Activated CD4-positive, alpha-beta T cell treated with anti-CD3 and anti-CD28 coated beads, Interleukin-2, amount 10 ng/mL, durations not matched to agents 7 days and 5 days (primary cell): ENCODE measurements at places on chromosomes 16 and 17.

DNA sequence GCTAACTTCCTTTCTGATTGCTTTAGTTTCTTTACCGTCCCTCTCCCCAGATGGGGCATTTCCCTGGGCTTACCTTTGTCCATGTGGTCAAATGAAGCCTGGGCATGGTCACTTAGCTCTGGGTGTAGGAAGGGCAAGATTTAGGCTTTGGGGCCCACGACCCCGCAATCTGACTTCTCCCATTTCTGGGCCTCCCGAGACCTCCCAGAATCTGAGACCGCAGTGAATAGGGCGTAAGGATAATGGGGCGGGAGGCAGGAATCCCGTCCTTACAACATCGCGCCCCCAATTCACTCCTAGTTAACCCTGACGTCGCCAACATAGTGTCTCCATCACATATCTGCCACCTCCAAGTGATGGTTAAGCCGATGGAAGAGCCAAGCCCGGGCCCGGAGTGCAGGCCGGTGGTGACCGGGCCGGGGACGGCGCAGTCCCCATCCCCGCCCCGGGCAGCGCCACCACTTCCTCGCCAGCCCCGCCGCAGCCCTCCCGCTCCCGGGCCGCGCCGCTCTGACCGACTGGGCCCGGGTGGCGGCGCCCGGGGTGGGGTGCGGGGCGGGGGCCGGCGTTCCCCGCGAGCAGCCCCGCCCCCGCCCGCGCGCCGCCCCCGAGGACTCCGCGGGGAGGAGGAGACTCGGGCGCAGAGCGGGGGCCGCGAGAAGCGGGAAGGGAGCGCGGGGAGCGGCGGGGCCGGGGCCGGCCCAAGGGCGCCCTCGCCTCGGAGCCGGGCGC is at the start of gene RHBDL3:
TSS of gene RHBDL3 (plus strand) at position 641 of the 732 bp plus-strand sequence. CDS start 358 bp downstream, outside the sequence.
- DNase-seq: no peak

DNA sequence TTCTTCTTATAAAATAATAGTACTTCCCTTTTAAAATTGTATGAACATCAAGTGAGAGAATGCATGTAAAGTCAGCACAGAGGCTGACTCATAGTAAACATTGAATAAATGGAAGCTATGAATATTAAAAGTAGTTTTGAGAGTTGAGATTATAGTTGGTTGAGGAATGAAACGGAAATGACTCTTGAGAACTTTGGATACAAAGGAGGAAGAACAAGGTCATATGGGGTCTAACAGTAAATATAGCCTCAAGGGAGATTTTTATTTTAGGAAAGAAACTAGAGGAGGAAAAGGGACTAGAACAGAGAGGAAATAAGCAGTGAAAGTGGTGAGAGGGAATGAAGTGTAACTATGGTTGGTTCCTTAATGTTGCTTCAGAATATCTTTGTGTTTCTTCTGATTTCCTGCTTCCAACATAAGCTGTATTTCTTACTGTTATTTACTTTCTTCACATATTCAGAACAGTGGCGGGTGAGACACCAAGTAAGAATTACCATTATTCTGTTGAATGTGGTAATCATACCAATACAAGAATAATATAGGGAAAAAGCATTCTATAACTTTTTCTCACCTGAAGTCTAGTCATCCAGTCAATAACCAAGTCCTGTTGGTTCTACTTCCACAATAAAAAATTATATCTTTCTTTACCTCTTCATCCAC is 165.1 kb downstream of the CHD9 start:
- DNase-seq: no peak

DNA sequence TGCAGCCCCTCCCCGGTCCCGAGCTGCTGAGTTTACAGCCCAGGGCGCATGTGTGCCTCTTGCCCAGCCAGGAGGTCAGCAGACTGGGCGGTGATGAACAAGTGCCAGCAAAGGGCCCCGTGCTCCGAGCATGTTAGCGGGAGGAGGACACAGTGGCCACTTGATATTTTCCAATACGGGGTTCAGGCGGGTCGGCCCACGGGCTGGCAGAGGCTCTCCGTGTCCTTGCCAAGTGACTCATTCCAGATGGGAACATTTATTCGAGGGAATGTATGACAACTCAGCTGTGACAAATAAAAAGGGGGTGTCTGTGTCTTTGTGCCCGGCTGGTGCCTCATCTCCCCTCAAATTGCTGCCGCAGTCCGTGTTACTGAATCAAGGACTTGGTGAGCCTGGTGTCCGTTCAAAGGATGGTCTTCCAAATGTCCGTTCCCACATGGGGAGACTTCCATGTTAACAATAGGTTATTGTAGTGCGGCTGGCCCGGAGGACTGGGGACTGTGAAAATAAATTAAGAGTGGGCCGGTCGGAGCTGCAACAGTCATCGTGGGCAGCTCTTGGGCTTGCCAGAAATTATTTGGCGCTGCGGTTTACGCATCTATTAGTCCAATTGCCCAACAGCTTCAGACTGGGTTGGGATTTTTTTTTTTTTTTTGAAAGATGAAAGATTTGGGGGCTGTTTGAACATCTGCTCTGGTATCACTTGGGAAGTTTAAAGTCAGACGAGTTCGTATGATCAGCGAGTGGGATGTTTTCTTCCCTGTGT is 174.0 kb upstream of the CIBAR2 start:
- DNase-seq: no peak

GRCh38 chr17:61248399-61248798 is 151.2 kb upstream of the TBX2 start:
- no peak for DNase-seq

- DNase-seq: no peak
These were observed 118.4 kb upstream of the HSBP1 start for GRCh38 chr16:83689385-83689831.

DNA sequence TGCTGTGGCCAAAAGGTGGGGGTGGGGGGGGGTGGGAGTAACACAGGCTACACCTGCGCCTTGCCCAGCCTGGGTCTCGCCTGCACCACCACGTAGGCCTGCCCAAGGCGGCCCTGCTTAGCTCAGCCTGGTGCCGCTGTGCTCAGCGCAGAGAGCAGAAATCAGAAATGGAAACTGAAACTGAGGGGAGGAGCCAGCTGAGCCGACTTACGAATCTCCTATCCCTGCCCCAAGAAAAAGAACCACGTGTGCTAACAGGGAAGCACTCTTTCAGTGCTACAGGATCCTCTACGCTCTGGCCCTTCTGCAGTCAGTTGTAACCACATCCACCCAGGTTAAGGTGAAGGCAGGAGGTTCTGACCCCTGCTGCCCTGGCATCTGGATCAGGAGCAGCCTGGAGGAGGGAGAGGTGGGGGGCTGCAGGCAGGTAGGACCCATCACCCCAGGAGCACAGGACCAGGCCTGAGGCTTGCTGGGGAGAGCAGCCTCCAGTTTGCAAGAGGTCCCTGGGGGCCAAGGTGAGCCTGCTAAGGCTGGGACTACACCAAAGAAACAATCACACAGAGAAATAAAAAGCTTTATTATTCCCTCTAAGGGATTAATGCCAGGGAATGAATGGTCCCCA is at the start of gene DHX58:
TSS of gene DHX58 (minus strand) at position 163 of the 625 bp plus-strand sequence. CDS start 822 bp downstream, outside the sequence.
- DNase-seq: peak; percentile 90

DNA sequence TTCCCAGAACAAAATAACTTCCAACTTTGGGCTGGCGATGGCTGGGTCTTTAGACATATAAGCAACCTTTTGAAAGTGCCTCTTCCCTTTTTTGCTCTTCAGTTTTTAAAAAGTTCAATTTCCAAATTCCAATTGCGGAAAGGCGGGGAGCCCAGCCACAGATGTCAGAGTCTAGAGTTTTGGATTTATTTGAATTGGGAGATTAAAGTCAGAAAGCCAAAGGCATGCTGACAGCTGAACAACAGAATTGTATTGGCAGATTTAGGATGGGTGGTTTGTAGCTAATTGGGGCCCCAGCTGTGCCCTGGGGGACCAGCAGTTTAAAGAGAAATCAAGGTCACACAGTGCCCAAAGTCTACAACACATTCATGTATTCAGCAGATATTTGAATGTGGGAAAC is 10.5 kb downstream of the YPEL2 start:
- DNase-seq: no peak
